Skin of body (tissue), 3 donors: ENCODE measurements at places on chromosomes 2 and 18.

DNA sequence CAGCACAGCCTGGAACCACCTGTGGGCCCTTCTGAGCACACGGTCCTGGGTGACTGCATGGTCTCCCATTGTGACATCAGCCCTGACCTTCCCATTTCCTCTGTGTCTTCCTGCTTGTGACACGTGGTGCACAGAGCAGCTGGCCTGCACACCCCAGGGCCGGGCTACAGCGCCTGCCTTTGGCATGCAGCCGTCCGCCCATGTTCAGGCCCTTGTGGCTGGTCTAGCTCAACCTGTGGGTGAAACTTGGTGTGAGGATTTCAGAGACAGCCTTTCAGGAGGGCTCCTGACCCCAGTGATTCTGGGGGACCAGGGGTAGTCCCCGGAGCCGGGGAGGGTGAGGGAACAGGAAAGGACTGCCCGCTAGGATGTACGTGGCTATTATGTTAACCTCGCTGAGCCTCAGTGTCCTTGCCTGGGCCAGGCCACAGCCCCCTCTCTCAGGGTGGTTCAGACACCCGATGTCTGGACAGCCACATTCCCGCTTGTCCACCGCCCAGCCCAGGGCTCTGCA, 284.8 kb upstream of the HS6ST1 start:
- no peak for DNase-seq

DNA sequence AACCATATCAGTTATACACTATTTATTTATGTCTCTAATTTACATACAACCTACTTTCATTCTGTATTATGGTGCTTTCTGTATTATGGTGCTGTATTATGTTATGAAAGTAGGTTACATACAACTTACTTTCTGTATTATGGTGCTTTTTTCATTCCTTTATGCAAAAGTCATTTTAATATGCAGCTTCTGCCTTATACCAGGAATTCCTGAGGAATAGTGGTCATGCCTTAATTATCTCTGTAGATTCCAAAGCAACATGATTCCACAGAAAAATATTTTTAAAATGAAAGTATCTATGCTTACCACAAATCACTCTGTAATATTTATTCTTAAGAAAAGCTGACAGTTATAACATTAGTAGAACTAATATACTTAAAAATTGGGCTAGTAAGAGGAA, 922.0 kb upstream of the NRXN1 start:
- DNase-seq, result no peak

DNA sequence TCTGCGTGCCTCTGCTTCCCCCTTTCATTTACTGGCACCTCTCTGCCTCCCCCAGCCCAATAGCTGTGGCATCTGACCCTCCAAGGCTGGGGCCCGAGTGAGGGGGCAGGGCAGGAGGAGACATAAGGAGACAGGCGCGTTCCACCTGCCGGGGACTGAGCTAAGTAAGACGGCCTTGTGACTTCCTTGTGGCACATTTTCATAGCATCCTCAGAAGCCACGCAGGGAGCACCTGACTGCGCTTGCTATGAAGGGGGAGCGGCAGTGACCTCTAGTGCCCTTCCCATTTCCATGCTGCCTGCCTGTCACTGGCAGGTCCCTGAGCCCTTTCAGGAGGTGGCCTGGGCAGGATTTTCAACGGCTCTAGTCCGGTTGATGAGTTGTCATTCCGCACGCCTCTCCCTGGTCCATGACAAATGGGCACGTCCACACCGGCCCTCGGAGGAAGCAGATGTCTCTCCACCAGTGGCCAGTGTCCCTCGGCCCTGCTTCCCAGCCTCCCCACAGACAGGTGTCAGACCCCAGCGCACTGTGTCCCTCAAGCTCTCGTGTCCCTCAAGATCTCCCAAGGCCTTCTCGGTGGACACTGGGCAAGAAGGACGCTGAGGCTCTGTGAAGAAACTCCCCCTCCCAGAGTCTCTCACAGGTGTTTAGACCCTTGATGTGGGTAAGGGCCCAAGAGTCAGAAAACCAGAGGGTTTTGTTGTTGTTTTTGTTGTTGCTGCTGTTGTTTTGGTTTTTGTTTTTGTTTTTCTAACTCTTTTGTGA, 42.7 kb downstream of the CYP26B1 start:
- DNase-seq, result no peak

GRCh38 chr2:36461039-36461681, 105.6 kb downstream of the CRIM1 start:
- no peak for DNase-seq

DNA sequence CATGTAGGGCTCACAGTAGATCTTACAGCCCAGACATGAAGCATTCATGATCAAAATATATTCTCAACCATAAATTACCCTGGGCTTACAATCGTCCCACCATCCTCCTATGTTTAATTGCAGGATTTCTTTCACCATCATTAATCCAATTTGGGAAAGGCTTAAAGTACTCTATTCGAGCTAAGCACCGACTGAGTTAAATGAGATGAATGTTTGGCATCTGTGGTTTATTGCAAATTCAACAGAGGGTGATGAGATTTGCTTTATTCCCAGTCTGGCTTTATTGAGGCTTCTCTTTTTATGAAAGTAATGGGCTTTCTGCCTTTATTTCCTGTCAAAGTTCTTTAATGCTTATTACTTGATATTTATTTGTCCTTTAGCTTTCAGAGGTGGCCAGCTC, 159.0 kb downstream of the METTL4 start:
- no peak for DNase-seq
